ENCODE measurements at places on chromosomes 4 and X.
A peak's percentile ranks its signal among the peaks of the same experiment; 100 is the strongest.

DNA sequence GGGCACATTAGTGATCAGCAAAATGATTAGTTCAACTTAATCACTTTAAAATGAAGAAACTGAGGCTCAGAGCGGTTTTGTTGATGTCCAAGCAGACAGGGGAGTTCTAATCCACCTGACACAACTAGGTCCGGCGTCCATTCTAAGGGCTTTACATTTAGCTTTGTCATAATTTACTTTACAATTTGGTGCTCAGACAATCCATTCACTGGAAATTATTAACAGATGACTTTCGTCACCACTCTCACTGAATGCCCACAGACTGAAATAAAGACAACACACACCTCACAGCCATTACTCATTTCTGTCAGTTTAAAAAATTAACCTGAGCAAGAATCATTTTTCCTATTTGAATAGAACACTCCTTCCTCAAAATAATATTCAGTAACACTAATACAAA is 10.8 kb downstream of the NR3C2 start:
- no peak for DNase-seq

- no peak for DNase-seq
Measured at GRCh38 chr4:109123951-109124350, 178.5 kb downstream of the COL25A1 start.

DNA sequence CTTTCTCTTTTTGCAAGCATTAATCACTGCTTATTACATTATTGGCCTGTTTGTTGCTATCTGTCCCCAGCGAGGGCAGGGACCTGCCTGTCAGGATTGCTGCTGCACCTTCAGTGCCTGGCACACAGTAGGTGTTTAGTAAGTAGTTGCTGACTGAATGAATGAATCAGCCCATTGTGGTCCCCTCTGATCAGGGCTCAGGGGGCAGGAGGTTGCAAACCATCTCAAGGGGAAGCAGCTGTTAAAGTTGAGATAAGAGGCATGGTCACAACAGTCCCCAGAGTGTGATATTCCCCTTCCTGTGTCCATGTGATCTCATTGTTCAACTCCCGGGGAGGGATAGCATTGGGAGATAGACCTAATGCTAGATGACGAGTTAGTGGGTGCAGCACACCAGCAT is 85.4 kb downstream of the WFS1 start:
- no peak for DNase-seq

GRCh38 chrX:139692506-139692849 is 15.5 kb downstream of the MCF2 start:
- no peak for DNase-seq

GRCh38 chrX:11787564-11787963 is 29.5 kb downstream of the MSL3 start:
- peak; percentile 89 for DNase-seq

DNA sequence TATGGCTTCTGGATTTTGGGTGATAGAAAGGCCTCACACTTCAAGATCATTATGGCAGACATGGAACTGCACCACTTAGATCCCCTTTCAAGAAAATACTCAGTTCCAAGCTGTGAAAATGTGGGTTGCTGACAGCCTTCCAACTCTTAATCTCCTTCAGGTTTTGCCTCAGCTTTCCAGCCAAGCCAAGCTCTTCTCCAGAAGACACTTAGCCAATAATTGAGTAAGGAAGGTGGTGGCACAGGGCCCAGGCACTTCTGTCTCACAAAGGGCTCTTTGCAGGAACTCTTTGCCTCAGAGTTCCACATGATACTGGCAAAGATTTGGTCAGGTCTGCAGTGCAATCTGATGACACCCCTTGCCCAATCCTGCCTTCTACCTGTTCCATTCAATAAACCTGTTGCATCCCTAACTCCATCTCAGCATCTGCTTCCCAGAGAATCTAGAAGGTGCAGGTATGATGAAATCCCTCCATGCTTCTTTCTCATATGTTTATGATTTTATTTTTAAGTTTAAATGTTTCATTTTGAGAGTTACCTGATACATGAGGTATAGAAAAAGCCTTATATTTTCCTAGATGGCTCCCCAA is 30.6 kb downstream of the ANXA5 start:
- no peak for DNase-seq

DNA sequence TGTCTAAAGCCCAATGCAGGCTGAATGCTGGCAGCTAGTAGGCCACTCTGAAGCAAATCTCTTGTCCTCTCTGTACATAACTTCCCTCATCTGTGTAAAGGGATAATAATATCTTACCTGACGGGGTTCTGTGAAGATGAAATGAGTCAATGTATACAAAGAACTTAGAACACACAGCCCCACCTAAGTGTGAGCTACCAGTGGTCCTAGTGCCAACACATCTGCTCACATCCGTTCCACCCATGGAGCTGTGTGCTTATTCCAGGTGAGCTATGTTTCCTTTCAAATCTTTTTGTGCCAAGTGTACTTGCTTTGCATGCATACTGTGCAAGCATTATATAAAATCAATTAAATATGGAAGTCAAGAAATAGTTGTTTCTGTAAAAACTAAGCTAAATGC is 116.4 kb downstream of the TSPAN5 start:
- no peak for DNase-seq

- DNase-seq: peak; percentile 74
Measured at GRCh38 chrX:20056704-20057103, 60.0 kb downstream of the MAP7D2 start.

DNA sequence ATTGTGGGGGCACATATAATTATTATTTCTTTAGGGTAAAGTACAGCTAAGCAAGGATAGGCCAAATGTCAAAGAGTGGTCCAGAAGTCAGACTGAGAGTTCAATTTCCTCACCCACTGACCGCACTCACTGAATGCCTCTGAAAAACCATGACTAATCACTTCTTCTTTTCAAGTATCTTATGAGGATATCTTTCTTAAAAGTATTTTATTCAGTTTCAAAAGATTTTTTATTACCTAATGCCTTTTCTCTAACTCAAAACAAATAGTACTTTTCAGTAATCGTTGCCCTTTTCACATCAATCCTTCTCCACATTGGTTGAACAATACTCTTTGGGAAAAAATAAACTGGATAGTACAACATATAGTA is 61.7 kb upstream of the CAMK2D start:
- DNase-seq: no peak

DNA sequence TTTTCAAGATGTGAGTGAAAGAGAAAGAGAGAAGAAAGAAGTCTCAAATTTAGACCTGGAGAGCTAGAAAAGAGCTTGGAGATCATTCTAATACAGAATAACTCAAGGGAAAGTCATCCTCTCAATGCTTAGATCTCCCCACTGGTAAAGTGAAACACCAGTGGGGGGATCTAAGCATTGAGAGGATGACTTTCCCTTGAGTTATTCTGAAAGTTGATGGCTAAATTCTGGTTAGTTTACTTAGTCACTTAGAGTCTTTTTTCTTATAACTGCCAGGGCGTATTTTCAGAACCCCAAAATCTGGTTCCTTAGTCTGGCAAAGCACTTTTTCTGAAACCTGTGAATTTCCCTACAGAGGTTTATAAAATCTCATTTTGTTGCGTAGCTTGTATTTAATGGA is 198.6 kb downstream of the ARHGAP24 start:
- DNase-seq: no peak

DNA sequence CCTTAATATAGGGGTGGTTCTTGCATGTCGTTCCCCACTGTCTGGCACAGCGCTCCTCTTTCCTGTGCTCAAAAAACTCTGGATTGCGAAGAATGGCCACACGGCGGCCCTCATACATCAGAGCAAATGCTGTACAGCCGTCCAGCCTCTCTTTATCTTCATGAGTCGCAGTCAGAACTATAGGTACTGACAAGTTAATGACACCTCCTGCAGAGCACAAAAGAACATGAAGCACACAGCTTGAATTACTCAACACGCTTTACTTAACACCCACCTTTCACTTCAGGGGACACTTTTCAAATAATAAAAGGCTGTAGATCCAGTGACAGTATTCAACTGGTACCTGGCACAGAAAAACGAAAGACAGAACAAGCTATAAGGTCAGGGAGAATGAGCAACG is 65.3 kb downstream of the PAPSS1 start:
- DNase-seq: peak; percentile 54

GRCh38 chrX:31039327-31039711 is 32.5 kb downstream of the FTHL17 start:
- DNase-seq: no peak

GRCh38 chr4:175309041-175309440 is 390.9 kb downstream of the ADAM29 start:
- DNase-seq: no peak

DNA sequence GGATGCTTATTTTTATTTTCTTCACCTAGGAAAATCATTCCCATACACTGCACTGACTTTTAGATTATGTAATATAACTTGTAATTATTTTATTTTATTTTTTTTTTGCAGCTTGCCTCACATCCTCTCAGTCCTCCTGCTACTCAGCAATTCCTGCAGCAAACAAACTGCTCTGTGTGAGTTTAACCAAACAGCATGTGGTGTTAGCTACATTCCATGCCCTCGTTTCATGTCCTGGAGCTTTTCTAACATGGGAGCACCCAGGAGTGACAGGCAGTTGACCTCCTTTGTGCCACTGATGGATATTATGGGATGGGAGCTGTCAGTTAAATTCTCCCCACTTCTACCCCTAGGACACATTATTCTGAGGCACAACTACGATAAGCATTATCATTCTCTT is 24.8 kb downstream of the CXCL1 start:
- no peak for DNase-seq

DNA sequence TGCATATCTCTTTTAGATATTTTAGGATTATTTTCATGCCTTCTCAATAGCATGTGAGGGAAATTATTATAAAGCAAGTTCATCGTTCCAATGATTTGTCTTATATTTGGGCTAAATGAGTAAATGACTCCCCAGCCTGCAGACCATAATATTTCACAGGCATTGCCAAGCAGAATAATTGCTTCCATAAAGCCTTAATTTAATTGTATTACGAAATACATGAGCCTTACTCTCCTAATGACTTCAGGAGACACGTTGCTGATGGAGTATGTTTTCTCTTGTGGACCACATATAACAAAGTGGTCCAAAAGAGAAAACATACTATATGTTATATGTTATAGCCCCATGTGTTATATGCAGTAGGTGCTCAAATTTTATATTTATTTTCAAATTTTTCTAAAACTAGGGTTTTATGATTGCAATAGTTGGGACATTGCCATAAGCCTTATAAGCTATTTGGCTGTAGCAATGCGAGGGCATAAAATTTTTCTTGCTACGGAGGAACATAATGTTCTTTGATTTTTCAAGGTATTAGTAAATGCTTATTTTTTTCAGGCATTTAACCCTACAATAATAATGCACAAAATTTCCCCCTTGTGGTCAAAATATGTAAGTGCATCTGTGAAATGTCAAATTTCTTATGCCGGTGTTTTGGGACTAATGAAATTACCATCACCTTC is 26.2 kb upstream of the TMPRSS11D start:
- DNase-seq: no peak

GRCh38 chr4:34432706-34433105 is 1811.6 kb downstream of the ARAP2 start:
- DNase-seq: no peak

- DNase-seq: no peak
Measured at GRCh38 chrX:133179500-133179899, 38.7 kb downstream of the TFDP3 start.

DNA sequence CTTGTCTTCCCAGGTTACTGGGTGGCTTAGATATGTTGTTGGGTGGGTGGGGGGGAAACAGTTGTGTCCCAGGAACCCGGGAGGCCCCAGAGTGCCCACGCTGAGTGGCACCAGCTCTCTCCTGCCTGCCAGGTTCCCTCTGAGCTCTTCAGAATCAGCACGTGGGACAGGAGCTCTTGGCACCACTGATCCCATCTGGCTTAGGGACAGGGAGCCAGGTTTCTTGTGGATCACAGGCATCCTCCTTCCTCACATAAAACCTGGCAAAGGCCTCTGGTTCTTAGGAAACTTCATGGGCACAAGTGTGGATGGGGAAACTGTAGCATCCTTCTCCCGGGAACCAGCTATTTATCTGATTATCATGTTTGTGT is 3.4 kb downstream of the GPR78 start:
- DNase-seq: no peak

GRCh38 chrX:46820391-46821100 is 16.3 kb upstream of the RP2 start:
- peak; percentile 65 for DNase-seq

- DNase-seq: no peak
Measured at GRCh38 chr4:26726655-26727387, 133.8 kb upstream of the STIM2 start.

GRCh38 chr4:151472711-151473110 is 63.7 kb downstream of the FHIP1A start:
- DNase-seq: no peak

DNA sequence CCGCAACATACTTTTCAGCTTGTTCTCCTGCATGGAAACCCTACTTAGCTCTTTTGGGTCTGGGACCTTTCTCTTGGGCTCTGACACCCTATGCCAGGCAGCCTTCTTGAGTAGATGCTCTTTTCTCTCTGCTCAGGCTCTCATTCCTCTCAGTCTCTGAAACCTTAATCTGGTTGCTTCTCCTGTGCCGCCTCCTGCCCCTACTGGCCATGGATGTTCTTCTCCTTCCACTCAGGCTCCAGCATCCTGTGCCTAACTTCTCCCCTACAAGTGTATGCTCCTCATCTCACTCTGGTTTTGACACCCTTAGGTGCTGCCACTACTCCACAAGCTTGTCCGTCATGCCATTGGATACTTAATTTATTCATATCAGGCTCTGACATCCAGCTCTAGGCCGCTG is 15.2 kb downstream of the BLTP1 start:
- DNase-seq: no peak

GRCh38 chrX:3669841-3670475 is 43.5 kb downstream of the PRKX start:
- no peak for DNase-seq

GRCh38 chrX:15890463-15890862 is 35.9 kb upstream of the AP1S2 start:
- DNase-seq: no peak

- peak; percentile 92 for DNase-seq
Measured at GRCh38 chr4:8534129-8534528, 46.1 kb upstream of the GPR78 start.

DNA sequence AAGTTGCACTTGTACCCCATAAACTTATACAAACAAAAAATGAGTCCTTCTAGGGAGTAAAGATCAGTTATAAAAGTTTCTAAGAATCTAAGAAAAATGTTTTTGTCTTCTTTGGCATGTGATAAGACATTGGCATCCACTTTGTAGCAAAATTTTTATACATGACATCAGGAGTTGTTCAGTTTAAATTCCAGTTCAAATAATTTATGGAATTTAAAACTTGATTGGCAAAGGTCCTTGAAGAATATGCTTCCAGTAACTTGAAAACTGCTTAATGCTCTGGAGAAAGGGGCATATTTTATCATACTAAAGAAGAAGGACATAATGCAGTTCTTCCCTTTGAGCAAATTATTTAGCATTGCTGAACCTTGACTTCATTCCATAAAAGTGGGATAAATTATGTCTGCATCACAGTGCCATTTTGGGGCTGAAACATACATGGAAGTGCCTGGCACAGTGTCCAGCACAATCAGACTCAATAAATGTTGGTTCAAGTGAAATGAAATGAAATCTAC is 163.3 kb upstream of the IL15 start:
- DNase-seq: no peak

GRCh38 chr4:171928336-171928735 is 115.1 kb downstream of the GALNTL6 start:
- no peak for DNase-seq

Measured in islet precursor cell (in vitro differentiated cells).